ENCODE measurements at places on chromosomes 7 and 10.

DNA sequence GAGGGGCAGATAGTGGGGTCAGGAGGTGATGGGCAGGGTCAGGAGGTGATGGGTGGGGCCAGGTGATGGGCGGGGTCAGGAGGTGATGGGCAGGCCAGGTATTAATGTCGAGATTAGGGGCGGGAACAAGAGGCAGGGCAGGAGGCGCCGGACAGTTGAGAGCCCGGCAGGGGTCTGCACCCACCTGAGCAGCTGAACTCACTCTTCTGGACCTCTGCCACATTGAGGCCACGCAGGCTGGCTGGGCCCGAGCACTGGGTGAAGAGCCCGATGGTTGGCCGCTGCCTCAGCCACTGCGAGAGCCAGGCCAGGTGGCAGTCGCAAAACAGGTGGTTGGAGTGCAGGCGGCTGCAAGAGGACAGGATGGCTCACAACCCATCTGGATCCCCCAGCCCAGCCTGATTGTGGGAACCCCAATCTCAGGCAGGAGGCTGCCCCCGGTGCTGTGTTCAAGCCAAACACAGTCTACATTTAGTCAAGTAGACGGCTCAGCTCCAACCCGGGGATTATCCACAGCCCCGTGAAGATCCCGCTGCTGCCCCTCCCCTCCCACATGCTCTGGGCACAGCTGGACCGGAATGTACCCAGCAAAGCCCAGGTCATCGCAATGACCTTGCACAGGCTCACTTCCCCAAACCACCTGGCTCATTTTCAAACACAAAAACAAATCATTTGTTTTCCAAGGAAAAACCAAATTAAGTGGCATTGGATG is 122.3 kb downstream of the SLIT1 start:
- DNase-seq: no peak

GRCh38 chr10:122281018-122281626 is 10.0 kb downstream of the BTBD16 start:
- DNase-seq: no peak

GRCh38 chr7:36036590-36036989 is 116.5 kb upstream of the EEPD1 start:
- DNase-seq: no peak

- no peak for DNase-seq
Measured at GRCh38 chr7:45484094-45484493, 90.1 kb upstream of the ADCY1 start.

GRCh38 chr7:43201912-43202311 is 89.5 kb downstream of the HECW1 start:
- DNase-seq: no peak

DNA sequence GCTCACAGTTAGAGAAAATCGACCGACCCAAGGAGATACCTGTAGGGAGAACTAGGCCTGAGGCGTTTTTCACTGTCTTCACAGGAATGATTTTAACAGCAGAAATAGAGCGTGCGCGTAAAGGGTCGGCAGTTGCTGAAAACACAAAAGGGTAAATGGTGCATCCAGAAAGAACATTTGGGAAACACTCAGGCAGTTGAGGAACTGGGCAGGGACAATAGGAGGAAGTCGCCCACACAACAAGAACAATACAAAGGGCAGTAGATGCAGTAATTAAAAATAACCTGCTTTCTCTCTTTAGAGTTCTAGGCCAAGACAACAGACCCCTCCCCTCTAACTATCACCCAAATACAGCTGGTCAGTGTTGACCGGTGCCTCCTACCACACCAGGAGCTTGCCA is 126.6 kb downstream of the SORBS1 start:
- no peak for DNase-seq

DNA sequence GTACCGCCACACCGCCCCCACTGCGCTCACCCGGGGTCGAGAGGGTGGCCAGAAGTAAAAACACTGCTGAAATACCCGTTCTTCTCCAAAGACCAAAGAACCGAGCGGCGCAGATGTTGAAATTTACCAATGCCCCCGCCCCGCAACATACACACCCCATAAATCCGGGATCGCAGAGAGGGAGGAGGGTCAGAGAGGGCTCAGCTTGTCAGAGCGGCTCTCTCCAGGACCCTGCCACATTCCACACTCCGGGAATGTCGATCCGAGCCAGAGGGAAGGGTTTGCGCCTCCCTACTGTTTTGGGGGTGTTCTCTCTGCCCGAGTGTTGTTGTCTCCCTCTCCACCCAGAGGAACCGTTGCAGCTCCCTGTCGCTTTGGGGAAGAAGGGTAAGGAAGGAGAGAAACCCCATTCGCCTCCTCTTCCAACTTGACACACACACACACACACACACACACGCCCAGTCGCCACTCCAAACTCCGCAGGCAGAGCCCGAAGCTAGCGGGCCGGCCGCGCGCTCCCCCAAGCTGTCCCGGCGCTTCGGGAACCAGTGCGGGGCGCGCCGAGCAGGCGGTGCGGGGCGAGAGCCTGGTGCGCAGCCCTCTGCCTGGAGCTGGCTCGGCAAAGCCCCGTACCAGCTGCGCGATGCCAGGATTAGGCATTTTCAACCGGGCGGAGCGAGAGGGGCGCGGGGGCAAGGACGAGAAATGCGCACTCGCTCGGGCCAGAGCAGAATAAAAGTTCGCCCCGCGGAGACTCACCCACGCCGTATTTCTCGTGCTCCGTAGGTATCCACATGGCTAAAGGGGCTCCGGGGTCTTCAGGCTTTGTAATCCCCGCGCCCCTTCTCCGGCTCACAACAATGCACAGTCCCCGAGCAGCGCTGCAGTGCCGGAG is 609 bp downstream of the DOCK4 start:
- DNase-seq: peak; percentile 36

DNA sequence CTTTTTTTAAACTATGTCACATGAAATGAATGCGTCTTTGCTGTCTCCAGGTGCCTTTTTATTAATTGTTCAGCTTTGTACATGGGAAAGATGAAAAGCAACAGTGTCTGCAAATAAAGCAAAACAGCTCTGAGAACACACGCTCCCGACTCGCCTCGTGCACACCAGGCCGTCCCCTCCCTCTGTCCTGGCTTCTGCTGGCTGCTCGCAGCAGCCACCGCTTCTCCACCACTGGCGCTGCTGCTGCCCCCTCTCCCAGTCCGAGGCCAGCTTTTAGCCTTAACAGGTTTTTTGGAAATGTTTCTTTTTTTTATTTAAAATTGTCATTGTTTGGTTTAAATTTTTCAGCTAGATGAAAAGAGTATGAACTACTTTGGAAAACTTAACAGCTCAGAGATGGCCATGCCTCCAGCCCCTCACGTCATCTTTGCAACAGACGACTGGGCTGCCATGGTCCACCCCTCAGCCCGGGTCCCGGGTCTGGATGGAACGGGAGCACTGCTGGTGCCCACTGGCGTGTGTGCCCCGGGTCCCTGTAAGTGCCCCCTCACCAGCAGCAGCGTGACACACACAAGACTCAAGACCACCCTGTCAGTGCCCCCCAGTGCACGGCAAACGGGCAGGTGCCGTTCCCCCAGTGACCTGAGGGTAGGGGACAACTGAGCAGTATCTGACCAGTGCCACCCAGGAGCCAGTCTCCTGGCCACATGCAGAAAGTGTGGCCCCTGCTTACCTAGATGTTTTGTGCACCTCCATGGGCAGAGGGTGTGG is 415.6 kb upstream of the FOXK1 start:
- no peak for DNase-seq

DNA sequence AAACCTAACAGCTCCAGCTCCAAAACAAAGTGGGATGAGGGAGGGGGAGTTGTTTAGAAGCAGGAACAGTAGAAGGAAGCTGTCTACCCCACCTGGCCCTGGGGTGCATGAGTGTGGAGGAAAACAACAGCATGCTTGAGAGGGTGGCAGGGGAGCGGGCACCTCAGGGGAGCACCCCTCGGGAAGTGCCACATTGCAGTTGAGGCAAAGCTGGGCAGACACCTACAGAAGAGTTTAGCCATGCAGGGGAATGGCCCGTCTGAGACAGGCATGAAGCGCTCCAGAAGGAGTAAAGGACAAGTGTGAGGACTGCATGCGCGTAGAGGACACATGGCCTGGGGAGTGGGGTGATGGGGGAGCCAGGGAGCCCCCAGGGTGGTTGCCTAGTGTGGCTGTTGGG is 18.1 kb downstream of the CHAT start:
- DNase-seq: no peak

- DNase-seq: no peak
Measured at GRCh38 chr7:7696458-7697119, 21.8 kb downstream of the RPA3 start.

DNA sequence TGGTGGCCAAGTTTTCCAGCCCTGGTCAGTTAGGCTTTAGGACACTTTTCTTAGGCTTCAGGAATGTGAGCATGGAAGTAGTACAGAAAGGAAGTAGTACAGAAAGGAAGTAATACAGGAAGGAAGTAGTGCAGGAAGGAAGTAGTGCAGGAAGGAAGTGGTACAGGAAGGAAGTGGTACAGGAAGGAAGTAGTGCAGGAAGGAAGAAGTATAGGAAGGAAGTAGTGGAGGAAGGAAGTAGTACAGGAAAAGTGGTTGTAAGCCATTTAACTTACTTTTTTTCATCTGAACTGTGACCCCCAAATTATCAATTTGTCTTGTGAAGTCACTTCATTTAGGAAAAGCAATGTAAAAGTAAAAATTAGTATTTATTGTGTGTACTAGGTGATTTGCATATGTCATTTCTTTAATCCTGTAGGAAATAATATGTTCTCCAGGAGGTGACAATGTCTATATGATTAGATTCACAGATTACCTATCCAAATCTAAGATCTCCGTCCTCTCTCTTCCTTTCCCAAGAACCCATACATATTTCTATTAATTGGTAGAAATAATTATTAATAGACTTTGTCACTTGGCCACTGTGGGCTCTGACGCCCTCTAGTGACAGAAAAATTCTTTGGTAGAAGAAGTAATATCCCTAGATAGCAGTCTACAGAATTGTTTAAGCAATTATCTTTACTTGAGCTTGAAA is 3.9 kb upstream of the FAS start:
- no peak for DNase-seq

Data from activated CD8-positive, alpha-beta T cell treated with anti-CD3 and anti-CD28 coated beads, Interleukin-2, amount 10 ng/mL, durations not matched to agents 7 days and 5 days (primary cell).